ENCODE measurements at places on chromosomes 16 and 17.

DNA sequence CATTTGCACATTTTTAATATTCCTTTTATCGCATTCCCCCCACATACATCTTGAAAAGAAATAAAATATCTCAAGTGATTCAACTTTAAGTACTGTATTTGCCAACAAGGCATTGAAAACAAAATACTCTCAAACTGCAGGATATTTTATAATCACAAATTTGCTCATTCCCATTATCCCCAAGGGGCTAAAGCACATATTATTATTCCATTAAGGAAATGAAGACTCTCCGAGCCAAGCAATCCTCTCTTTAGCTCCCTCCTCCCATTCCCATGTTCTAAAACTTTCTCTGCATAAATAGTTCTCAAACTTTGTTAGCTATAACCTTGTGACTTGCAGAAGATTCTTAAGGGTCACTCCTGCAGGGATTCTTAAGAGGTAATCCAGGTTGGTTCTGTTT lies 436.8 kb downstream of the KCNJ2 start:
- DNase-seq, result no peak

- no peak for DNase-seq
These were observed 316.2 kb downstream of the WWOX start for GRCh38 chr16:78415669-78416068.

DNA sequence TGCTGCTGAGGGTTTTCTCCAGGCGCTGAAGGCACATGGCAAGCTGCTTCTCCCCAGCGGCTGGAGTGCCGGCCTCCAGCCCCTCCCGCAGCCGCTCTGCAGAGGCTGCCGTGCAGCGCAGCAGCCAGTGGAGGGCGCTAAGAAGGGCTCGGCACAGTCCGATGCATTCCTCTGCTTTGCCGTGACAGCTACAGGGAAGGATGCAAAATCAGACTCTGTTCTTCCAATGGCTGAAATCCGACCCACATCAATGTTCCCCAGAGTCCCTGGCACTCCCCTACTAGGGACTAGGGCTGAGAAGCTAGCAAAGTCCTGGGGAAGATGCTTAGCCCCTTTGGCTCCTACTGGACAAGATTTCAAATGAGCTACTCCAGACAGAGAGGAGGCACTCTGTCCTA lies 19.0 kb downstream of the MED24 start:
- DNase-seq, result no peak

GRCh38 chr17:68035131-68035522 lies 408 bp upstream of the KPNA2 start:
- DNase-seq, result peak; percentile 100

DNA sequence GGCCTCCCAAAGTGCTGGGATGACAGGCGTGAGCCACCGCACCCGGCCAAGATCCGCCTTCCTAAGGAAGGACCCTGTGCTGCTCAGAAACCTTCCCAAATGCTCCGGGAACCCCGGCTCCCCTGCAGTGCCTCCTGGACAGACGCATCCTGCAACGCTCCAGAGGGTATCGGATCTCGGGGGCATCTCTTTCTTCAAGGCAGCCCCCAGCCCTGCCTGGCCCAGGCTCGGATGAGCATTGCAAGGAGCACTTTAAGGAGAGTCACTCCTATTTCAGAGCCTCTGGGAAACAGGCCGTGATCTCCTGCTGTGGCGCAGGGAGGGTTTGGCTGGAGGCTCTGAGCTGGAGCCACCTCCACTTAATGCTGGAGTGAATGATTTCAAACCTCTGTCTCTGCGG lies 17.2 kb upstream of the ABR start:
- DNase-seq, result no peak

DNA sequence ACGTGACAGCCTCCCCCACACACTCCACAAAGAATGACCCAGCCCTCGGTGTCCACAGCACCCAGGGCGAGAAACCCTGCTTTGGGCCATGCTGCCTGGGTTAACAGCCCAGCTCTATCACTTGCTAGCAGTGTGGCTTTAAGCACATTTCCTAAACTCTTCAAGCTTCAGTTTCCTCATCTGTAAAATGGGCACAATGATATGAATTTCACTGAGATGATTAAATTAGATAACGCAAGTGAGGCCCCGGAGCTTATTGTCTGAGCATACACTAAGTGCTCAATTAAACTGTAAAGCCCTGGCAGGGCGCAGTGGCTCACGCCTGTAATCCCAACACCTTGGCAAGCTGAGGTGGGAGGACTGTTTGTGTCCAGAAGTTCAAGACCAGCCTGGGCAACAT lies 79.4 kb downstream of the LITAF start:
- no peak for DNase-seq

DNA sequence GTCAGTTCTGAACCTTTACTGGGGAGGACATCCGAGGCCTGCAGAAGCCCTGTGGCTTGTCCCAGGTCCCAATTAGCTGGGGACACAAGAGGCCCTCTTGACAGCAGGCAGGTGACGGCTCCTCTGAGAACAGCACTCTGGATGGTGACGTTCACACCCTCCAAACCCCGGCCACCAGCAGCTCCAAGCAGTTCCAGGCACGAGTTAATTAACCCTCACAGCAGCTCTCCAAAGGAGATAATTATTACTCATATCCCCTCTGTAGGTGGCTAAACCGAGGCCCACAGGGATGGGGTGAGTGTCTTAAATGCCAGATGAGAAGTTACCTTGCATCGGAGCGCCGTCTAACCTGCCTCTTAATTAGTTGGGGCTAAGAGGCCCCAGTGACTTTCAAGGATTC lies 168.9 kb upstream of the CIBAR2 start:
- DNase-seq, result peak; percentile 58

GRCh38 chr17:29005936-29006511 lies at the start of gene SEZ6:
TSS of gene SEZ6 (minus strand) at chr17:29006033. CDS start at chr17:29005869, 164 bp downstream.
- peak; percentile 65 for DNase-seq

DNA sequence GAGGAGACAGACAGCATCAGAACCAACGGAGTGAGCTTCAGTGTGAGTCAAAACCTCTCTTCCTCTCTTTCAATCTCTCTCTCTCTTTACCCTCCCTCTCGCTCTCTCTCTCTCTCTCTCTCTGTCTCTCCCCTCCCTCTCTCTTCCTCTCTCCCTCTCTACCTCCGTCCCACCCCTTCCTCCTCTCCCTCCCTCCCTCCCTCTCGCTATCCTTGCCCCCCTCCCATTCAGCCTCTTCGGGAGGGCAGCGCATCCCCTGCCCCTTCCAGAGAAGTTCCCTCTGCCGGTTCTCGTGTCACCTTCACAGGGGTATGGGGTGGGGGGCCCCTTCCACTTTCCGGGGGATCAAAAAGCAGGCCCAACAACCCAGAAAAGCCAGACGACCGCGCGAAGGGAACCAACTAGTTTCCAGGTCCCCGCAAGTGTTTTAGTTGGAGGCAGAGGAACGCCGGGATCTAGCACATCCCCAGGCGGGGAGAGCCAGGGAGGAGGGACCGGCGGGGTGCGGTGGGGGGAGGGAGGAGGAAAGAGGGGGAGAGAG lies 28.9 kb upstream of the RBFOX1 start:
- no peak for DNase-seq

- DNase-seq, result peak; percentile 59
These were observed 101.7 kb downstream of the RPTOR start for GRCh38 chr17:80646328-80646727.

DNA sequence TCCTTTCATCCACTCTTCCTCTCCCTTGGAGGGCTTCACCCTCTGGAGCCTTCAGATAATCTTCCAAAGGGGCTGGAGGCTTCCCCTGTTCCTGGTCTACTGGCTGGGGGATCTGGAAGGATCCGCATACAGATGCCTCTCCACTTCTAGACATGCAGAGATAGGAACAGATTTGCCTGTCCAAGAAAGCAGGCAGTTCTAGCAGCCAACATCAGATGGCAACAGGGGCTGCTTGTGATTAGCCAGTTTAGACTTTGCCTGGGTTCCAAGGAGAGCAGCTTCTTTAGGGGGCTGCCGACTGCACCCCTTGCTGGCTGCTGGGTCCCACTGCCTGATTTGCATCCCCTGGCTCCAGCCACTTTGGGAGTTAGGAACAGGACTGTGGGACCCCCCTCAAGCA lies 6.2 kb upstream of the CD300A start:
- DNase-seq, result no peak

GRCh38 chr16:66065925-66066324 lies 300.6 kb upstream of the CDH5 start:
- DNase-seq, result no peak

GRCh38 chr17:67326440-67326839 lies 39.9 kb downstream of the PSMD12 start:
- DNase-seq, result no peak

DNA sequence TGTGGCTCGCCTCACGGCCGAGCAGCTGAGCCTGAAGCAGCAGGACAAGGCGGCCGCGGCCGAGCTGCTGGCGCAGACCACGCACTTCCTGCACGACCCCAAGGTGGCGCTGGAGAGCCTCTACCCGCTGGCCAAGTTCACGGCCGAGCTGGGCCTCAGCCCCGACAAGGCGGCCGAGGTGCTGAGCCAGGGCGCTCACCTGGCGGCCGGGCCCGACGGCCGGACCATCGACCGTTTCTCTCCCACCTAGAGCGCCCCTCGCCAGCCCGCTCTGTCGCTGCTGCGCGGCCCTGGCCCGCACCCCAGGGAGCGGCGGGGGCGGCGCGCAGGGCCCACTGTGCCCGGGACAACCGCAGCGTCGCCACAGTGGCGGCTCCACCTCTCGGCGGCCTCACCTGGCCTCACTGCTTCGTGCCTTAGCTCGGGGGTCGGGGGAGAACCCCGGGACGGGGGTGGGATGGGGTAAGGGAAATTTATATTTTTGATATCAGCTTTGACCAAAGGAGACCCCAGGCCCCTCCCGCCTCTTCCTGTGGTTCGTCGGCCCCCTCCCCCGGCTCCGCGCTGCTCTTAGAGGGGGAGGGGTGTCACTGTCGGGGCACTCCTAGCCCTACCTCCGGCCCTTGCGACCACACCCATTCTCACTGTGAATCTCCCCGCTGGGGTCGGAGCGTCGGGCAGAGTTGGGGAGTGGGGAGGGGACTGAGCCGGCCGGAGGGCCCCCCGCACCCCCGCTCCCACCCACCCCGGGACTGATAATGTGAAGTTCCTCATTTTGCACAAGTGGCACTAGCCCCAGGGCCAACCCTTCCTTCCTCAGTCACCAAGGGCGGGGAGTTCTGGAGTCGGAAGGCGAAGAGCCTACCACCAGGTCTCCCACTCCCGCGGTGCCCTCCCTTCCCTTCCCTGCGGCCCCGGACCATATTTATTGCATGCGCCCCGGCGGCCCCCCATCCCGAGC lies 4.0 kb downstream of the HIC1 start:
- no peak for DNase-seq

DNA sequence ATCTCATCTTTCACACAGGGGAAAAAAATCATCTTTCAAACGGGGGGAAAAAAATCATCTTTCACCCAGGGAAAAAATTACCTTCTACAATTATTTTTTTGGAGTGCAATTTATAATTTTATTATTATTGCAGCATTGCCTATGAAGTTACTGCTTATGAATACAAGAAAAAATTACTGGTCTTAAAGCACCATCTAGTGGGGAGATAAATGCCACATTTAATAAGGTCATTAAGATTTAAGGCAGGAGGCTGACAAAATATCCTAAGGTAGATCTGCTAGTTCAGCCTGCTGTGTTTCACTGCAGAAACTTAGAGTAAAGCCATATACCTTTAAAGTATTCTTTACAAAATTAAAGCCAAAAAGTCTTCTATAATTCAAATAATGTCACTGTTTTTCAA lies 13.7 kb downstream of the SHCBP1 start:
- DNase-seq, result no peak

- DNase-seq, result no peak
These were observed 43.6 kb downstream of the TBC1D16 start for GRCh38 chr17:79991924-79992648.

- no peak for DNase-seq
These were observed 4.3 kb downstream of the MYH8 start for GRCh38 chr17:10417431-10417830.

GRCh38 chr16:87216841-87217275 lies 100.3 kb downstream of the C16orf95 start:
- no peak for DNase-seq

GRCh38 chr16:29804020-29804419 lies 2.3 kb upstream of the MAZ start:
- no peak for DNase-seq

- no peak for DNase-seq
These were observed 46.6 kb upstream of the LYRM9 start for GRCh38 chr17:27939474-27940465.

GRCh38 chr16:87173294-87173893 lies 143.8 kb downstream of the C16orf95 start:
- DNase-seq, result no peak

GRCh38 chr16:48576927-48577326 lies 33.1 kb downstream of the N4BP1 start:
- DNase-seq, result no peak

DNA sequence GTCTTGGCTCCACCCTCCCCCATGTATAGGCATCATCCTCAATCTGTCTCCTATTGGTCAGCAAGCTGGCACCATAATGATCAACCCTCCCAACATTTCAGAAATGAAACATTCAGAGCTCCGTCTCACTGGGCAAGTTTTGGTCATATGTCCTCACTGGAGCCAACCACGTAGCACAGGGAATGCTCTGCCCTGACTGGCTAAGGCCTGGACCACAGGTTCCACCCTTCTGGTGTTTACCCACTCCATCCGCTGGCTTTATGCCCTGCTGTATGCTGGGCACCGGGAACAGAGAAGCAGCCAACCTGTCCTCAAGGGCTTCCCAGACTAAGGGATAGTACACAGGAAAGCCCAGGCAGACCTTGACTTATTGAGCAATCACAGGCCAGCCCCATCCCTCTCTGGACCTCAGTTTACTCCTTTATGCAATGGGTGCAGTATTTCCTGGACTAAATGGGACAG lies 20.5 kb downstream of the MYO15A start:
- DNase-seq, result peak; percentile 52

DNA sequence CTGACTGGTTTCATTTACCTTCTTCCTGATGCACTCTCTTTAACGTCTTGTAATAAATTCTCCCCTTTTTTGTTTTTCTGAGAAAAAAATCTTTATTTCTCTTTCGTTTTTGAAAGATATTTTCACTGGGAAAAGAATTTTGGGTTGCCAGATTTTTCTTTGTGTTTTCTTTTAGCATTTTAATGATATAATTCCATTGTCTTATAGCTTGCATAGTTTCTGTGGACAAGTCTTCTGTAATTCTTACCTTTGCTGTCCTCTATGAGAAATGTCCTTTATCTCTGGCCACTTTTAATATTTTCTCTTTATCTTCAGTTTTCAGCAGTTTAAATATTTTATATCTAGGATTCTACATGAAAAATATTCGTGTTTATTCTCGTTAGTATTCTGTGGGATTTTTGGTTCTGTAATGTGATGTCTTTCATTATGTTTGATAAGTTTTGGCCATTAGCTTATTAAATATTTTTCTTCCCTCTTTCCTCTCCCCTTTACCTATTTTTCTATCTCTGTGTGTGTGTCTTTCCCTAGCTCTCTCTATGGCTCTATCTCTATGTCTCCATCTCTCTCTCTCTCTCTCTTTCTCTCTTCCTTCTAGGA lies 236.5 kb downstream of the C16orf95 start:
- DNase-seq, result no peak

All from NCI-H510A (cell line).